ENCODE measurements at places on chromosomes 2 and 18.

DNA sequence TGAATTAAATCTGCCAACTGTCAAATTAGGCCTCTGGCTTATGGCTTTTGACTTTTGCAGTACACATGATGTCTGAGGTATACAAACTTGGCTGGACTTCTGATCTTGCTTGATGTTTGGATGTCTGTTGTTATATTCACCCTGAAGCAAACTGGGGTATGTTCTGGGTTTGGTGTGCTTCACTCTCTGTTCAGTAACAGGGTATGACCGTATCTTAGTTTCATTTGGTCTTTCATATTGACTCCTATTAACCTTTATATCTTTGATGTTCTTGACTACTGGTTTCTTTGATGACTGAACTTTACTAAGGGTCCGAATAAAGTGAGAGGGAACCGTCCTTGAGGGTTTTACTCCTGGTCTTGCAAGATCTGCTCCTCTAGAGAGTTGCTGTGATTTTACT is 8.2 kb downstream of the CKAP2L start:
- no peak for DNase-seq

DNA sequence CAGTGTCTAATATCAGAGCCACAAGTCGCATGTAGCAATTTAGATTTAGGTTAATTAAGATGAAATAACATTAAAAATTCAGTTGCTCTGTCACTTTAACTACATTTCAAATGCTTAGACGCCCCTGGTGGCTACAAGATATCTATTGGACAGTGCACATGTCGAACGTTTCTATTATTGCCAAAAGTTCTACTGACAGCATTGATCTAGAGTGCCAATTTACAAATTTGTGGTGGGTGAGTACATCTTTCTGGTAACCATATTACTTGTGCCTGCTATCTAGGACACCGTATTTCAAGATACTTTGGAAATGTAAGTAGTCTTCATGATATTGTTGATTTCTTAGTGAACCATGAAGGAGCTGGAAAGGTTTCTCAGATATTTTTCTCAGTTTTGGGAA is 20.2 kb downstream of the PIK3C3 start:
- DNase-seq, result no peak

DNA sequence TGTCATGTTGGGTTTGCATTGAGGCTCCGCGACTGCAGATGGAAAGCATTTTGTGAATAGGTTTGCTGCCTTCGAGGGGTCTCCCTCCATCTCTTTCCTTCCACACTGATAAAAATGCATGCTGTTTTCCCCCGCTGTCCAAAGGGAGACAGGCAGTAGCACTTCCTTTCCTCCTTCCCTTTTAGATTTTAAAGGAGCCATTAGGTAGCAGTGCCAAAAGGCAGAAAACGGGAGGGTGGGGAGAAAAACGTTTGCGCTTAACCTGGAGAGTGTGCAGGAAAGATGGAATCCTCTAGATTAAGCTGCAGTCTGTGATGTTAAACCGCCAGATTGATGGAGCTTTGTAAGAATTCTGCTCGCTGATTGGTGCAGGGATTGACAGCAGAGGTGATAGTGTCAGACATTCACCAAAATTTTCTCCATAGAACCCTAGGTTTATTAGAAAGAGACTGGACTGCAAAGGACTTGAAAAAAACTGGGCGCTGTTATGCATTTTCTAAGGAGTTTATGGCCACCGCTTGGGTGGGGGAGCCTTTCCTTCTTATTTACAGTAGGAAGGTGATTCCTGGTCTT is 688 bp downstream of the MAPRE2 start:
- DNase-seq, result no peak

DNA sequence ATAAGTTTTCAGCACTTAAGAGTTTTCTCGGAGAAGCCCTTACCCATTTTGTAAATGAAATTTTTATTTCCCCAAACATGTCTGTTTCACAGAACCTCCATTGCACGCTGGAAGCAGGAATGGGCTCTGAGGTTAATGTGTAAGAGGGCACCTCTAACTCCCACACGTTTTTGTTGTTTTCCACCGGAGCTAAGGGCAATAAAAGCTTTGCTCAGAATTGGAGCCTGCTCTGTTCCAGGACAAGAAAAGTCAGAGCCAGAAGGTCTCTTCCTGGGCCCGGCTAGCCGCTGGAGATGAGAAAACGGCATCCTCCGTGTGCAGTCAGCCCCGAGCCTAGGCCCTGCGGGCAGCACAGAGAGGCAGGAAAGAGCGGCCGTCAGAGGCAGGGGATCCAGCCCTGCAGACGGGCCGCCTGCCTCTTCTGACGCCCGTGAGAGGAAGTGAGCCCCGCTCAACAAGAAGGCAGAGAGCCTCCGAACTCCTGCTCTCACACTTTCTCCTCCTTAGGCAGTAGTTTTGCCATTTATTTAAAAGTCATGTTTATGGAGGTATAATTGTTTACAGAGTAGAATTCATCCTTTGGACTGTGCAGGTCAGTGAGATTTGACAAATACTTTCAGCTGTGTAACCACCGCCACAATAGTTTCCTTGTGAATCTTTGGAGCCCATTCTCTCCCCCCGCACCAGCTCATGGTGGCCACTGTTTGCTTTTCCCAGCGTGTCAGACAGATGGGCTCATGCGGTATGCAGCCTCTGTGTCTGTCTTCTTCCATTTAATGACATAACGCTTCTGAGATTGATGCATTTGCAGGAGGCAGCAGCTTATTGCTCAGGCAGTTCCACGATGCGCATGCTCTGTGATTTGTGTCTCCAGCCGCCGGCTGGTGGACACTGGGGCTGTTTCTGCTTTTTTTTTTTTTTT is 117.3 kb downstream of the GALR1 start:
- DNase-seq, result no peak

DNA sequence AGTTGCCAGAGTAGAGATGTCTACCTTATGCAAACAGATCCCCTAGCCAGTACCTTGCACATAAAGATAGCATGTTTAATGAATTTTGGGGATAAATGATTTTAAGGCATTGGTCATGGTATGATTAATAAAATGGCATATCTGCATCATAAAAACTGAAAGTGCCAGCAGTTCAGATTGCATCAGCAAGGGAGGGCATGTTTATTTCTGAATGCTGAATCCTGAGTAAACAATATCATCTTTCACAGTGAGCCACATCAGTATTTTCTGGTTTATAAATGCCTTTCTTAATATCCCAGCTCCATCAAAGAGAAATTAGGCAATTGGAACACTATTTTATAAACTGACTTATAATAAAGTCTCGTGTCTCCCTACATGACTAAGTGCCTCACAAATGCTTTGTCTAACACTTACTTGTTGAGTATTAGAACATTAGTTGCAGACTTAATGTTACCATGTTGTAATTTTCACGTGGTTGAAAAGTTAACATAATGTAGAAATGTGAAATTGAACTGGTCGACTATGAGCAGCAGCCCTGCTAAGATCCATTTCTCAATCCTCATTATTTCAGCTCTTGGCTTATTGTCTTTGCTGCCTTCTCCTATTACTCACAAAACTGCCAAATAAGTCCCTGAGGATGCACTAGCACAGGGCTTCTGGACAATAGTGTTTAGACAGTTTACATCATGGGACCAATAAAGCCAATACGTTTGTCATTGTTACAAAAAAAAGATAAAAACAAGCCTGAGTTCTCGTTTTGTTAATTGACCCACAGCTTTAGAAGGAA is 48.0 kb downstream of the LANCL1 start:
- DNase-seq, result no peak

GRCh38 chr2:164911832-164912231 is 43.5 kb downstream of the SLC38A11 start:
- no peak for DNase-seq

DNA sequence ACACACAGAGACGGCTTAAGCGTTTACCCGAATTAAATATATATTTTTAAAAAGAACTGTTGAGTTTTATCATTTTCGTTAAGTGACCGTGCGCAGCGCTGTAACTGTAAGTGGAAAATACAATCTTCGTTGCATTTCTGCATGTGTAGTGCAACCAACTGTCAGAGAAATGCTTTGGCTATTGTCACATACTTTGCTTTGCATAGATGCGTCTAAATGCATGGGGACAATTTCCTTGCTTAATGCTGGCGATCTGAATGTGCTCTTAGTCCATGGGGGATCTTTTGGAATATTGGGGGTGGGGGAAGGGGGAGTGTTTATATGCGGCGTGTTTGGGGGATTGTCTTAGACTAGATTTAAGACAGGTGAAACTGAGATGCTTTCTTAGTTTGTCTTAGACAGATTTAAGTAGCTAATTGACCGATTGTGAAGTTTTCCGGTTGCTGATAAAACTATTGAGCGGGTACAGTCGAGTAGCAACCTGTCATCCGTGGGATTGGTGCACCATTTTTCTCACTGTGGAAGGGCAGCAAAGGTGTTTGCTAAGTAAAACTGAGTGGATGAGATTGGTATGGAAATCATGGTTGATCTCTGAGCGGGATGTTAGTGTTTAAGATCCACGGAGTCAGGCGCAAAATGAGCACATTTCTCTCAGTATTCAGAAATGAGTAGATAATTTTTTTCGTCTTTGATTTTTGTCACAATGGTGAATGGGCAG is 476 bp downstream of the VSNL1 start:
- DNase-seq, result no peak

GRCh38 chr2:69694894-69695849 is 46.8 kb upstream of the ANXA4 start:
- no peak for DNase-seq

- no peak for DNase-seq
Observed at GRCh38 chr18:5961097-5961827, 65.9 kb upstream of the TMEM200C start.

DNA sequence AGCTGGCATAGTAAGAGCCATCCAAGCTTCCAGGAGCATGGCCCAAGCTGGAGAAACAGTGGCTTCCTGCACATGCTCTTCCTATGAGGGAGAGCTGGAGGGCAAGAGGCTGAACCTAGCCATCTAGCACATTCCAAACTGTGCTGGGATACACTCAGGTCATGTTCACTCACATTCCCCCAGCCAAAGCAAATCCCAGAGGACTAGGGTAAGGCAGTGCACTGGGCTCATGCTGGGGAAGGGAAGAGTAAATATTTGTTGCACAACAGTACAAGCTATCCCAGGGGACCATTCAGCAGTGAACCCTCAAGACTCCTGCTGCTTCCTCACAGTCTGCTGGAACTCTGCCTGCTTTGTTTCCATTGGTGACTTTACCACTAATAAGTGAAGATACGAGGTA is 20.7 kb upstream of the GYPC start:
- no peak for DNase-seq

- no peak for DNase-seq
Observed at GRCh38 chr2:222827417-222827816, 33.4 kb upstream of the ACSL3 start.

DNA sequence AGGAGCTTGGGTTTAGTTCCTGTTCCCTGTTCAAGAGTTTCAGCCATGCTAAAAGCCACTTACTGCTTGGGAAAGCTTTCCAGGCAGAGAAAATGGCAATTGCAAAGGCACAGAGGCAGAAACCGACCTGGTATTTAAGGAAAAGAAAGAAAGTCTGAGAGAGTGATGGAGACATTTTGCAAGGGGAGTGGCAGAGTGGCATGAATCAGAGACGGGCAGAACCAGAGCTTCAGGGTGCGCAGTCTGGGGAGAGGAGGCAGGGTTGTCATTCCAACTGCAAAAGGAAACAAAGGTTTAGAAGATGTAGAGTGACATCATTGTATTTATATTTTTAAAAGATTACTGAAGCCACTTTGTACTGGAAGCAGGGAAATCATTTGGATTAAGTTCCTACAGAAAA is 14.9 kb upstream of the GNAL start:
- no peak for DNase-seq

DNA sequence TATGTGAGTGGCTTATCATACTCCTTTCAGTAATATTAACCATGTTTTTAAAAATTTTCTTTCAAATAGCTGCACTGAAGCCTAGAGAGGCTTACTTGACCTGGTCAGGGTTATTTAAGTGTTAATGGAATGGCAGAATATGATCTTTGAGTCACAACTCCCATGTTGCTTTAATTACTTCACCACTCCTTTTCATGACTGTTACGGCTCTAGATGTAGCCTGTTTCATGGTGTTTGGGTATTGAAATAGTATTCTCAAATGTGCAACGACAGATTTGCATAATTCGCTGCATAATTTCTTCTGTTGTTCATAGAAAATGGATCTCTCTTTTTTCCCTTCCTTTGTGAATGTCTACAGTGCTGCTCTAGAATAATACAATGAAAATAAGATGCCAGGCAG is 51.6 kb upstream of the PLA2R1 start:
- no peak for DNase-seq

GRCh38 chr2:151770995-151771394 is 36.7 kb upstream of the NEB start:
- no peak for DNase-seq

- DNase-seq, result no peak
Observed at GRCh38 chr2:147998203-147998602, 22.3 kb downstream of the ORC4 start.

DNA sequence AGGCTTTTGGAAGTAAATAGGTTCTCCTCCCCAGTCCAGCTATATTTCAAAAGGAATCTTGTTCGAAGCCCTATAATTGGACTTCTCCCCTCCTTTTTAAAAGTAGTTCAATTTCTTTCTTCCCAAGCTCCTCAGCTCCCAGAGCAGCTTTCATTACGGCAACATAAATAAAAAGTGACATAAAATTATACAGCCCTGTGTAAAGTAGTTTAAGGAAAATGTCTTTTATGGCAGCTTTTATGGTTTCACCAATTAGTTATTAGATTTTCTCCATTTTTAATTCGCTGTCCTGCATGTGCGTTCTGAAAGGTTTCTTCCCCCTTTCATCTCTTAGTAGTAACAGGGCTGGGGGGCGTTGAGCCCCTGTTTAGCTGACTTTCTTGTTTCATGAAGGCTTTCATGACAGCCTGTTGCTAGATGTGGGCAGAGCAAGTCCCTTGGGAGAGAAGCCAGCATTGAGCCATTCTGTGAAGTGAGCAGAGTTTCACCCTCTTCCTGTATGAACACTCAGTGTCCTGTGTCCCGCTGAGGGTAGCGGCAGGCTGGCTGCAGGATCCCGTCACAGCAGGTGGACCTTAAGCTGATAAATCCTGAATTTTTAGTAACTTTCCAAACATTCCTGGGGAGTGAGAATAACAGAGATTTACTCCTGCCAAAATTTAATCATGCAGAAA is 229.7 kb upstream of the SPRED2 start:
- no peak for DNase-seq

DNA sequence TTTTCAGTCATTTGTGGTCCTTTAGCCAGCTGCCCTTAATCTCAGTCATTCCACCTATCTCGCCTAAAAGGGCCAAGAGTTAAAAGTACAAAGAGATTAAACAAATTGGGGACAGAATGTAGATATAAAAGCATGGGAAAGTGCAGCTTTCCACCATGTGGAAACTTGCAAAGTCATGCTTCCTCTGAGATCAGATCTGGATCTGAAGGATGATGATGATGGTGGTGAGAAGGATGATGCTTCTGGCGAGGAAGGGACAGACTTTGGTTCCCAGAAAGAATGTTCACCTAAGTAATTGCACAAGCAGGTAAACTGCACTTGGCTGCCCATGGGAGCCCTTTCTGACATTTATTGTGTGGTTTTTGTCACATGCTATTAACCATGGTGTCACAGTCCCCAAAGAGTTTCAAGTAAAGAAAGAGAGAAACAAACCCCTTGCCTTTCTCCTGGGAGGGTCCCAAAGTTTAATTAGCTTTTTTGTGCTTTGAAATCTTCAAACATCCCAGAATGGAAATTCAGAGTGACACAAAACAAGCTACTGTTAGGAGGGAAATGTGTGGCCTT is 34.7 kb downstream of the KLF7 start:
- no peak for DNase-seq
